Renal pelvis (tissue), 12 donors: ENCODE measurements at places on chromosomes 7 and 10. TPM values are rescaled to one million over a fixed set of nuclear protein-coding genes. Genes with fewer than 3 reads are reported as not detected.

DNA sequence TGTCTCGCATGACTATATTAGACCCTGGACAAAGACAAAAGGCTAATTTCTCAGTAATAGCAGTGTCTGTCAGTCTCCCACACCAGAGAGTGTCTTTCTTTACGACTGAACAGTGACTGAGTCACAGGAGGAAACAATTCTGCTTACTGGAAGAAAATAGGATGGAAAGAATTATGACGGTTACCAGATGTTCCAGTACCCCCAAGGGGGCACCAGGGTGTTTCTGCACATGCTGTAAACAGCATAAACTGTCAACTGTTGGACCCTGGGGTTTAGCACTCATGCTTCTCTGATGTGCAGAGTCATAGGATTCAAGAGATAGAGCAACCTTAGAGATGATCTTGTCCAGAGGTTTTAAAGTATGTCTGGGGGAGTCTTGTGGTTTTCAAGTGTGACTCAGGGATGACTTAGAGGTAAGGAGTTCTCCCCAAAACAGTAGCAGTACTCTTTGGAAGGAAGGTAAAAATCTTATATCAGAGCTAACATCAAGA, 291.7 kb downstream of the THSD7A start:
- DNase-seq, result peak; percentile 0

- no peak for DNase-seq
Measured at GRCh38 chr7:9822458-9823290, 1151.0 kb upstream of the PHF14 start.

GRCh38 chr7:1236132-1236661, 3.5 kb downstream of the UNCX start:
- DNase-seq, result no peak

- no peak for DNase-seq
Measured at GRCh38 chr7:33804140-33804660, 101.1 kb upstream of the BMPER start.

The GNAI1 gene
- 106 TPM for polyA plus RNA-seq

DNA sequence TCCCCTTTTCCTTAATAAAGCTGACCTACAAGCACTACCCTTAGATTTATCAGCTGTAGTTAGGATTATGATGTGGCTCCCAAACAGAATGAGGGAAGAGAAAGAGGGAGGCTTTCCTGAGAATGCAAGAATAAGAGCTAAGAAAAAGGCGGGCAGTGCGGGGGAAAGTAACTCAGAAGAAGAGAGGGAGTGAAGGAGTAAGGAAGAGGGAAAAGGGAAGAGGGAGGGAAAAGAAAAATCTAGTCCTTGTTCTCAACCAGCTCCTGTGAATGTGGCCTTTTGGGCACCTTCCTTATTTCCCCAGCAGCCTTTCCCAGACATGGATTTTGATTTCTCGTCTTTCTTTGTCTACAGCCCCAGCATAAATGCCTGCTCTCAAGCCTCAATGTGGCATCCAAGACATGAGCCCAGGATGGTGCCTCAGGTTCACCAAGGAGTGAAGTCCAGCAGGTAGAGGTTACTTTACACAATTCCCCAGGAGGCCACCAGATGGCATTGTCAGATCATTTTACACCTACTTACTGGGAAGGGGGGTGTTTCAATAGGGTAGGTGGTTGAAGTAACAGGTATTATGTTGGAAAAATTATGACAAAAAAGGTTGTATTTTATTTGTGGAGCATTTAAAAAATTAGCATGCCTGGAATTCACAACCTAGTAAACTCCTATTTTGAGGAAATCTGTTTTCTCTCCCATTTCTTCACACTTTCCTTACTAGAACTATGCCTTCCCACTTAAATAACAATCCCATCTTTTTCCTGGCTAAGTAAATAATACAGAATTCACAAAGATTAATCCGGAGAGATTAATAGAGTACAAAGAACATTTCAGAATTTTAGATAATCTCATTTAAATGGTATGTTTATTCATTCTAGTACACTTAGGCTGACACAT, 106.5 kb downstream of the HTR7 start:
- DNase-seq, result peak; percentile 11

DNA sequence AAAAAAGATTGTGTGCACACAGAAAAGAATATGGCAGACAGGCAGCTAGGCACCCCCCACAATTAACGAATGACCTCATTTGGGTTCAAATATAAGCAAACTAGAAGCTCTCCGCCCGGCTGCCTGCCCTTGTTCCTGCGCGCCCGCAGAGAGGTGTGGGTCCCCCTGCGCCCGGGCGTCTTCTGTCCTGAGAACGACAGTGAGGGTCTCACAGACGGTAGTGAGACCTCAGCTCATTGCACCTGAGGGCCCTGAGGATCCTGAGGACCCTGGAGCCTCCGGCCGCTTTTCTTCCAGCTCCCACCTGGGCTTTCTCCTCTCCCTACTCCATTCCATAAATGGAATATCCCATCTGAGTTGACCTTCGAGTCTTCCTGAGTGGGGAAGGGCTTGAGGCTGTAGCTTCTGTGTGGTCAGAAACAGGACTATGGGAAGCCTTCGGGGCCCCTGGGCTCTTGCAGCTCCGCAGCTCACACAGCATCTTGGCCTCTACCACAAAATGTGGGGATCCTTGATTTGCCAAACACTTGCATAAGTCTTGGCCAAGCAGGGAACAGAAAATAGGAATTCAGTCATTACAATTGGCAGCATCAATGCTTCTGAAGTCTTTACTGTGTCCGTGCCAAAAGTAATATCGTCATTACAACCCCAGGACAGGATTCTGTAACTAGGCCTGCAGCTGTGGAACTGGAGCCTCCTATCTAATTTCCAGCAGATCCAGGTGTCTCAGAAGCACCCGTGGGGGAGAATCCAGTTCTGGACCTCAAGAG, 43.8 kb downstream of the JAKMIP3 start:
- no peak for DNase-seq

GRCh38 chr7:101567230-101567629, 61.9 kb downstream of the MYL10 start:
- no peak for DNase-seq

GRCh38 chr10:132350946-132351345, 19.0 kb downstream of the LRRC27 start:
- no peak for DNase-seq

The NEURL1 gene
- 1.9 TPM for polyA plus RNA-seq

The SLC26A5 gene
- polyA plus RNA-seq, result 0.81 TPM

DNA sequence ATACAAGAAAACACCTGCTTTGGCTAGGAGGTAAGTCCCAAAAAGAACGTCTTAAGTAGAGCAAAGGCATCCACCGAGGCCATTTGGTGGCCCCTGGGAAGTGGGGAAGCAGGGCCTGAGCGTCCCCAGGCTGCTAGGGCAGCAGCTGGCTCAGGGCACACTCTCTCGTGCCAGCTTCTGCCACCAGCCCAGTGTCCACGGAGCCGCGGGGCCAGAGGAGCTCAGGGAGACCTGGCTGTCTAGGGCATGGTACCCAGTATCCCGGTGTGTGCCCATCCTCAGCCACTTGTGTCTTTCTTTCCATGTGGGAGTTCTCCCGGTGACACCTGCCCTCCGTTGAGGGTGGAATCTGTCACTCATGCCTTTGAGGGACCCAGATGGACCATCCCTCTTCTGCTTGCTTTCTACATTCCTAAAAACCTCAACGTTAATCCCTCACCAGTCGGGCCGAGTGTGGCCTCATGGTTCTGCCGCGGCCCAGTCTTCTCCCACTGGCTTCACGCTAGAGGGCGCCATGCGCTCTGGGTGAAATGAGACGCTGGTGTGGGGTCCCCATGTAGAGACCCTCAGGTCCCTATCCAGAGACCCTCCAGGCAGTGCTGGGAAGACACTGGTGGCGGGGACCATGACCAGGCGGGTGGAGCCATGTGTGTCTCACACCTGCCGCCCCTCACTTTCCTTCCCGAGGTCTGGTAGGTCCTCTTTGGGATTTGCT, 9.5 kb upstream of the AP5Z1 start:
- no peak for DNase-seq

GRCh38 chr10:74923556-74923955, 97.2 kb downstream of the KAT6B start:
- no peak for DNase-seq

The SLC39A12 gene
- not detected for polyA plus RNA-seq

DNA sequence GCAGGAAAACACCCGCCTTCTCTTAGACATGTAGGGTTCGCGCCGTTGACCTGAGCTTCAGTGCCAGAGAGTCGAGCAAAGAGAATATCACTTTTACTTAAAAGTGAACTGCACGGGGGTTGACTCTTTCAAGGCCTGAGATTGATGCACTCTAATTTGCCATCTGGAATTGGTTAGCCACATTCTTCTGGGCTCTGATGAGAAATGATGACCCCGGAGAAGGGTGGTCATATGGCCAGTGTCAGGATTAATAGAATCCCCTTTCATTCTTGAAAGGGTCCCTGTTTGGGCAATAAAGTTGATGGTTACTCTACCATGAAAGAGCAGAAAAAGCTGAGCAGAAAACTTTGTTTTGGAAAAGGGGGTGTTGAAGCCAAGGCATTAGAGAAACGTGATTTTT, 31.2 kb downstream of the GRK5 start:
- no peak for DNase-seq

The NACAD gene
- 7.0 TPM for polyA plus RNA-seq

DNA sequence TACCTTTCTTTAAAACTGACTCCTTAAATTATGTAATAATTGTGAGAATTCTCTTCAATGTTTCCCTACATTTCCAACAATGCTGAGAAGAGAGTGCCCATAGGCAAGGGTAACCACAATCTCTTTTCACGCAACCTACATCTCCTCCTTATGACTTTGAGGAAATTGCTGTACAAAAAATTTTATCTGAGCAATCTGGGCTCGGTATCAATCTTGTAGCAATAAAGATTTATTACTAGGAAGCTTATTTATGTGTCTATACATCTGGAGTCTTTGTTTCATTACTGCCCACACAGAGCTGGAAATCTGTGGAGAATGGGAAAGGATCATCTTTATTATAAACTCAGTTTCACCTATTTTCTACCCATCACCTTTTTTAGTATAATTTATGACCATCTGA, 913.8 kb upstream of the SORCS1 start:
- no peak for DNase-seq

GRCh38 chr10:89755374-89755773, 54.0 kb downstream of the KIF20B start:
- no peak for DNase-seq

DNA sequence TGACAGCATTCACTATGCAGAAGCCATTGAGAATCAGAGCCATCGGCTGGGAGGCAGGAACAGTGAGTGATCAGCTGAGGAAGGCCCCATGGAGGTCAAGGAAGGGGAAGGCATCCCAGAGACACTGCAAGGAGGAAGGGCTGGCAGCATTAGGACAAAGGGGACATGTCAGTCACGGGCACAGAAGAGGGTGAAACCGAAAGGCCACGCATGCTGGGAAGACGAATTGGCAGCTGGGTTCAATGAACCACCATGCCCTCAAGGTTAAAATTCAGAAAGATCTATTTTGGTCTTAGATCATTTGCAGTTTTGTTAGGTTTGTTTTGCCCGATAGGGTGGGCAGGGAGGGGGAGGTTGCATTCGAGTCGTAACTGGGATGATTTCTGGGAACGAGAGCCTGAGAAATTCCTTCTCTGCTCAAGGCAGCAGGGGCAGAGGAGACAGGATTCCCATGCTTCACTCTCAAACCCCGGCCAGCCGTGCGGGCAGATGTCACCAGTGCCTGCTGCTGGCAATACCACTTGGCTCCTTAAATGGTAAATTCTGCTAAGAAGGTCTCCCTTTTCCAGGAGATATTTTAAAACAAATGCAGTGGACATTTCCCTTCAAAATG, 57.7 kb downstream of the ASB13 start:
- DNase-seq, result no peak

DNA sequence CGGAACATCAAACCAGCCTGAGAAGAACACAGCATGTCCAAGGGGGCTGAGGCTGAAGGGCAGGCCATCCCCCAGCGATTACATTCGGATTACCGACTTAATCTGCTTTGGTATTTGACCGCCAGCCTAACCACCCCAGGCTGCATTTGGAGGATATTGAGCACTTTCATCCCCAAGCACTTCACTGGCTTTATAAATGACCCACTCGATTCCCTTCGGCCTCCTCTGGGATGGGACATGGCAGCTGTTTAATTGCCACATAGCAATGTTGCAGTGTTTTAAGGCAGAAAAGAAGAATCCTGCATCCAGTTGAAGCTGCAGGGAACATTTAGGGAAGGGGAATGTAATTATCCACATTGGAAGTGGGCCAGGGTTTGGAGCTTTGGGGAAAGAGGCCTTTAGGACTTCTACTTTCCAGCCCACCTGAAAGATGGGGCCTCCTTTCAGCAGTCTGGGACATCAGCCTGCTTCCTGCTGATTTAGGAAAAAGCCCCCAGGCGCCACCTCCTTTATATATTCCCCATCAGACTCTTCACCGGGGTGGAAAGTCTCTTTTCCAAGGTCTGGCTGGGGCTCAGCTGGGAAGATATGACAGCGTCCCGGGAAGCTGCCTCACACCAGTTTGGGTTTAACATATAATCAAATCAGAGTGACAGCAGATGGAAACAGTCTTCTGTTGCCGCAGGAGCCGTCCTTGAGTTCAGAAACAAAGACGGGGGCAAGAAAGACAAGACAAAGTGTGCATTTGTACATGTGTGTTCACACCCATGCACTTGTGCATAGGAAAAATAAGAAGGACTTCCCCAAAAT, 9.2 kb downstream of the DPCD start:
- DNase-seq, result no peak

DNA sequence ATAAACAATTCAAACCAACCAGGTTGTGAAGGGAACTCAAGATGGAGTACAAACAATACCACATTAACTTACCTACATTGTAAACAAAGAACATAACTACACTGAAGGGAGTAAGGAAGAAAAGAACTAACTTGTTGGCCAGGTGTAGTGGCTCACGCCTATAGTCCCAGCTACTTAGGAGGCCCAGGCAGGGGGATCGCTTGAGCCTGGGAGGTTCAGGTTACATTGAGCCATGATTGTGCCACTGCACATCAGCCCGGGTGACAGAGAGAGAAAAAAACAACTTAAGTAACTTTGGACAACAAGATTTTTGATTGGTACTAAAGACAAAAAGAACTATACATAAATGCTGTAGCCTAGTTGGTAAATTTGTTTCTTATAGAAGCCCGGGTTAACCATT, 68.8 kb downstream of the TRIL start:
- DNase-seq, result no peak

DNA sequence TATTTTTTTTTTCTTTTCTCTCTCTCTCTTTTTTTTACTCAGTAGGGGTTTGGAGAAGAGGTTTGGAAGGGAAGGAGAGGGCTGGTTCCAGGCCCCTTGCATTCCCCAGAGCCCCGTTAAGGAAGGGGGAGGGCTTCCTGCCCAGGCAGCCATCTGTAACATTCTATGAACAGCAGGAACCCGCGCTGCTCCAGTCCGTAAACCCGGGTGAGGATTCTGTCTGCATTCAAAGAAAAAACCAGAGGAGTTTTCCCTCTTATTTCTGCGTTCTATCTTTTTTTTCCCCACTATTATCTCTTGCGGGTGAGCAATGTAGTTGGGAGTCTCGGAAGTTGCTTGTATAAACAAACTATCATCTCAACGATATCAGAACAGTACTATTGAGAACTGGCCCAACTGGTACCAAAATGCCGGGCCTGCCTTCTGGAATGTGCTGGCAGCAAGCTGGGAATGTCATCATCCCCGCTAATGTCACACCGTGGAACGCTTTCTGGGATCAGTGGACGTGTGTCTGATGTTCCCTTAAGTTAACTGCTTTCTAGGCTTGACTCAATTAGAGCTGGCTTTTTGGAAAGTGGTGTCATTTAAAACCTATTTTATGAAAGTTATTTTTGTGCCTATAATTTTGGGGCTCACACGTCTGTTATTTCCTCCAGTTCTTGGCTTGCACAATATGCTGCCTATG, 153.1 kb upstream of the MEOX2 start:
- DNase-seq, result peak; percentile 58
